Stimulated activated CD8-positive, alpha-beta memory T cell treated with anti-CD3 and anti-CD28 coated beads, Interleukin-4, amount 100 ng/mL, for 1 hour (primary cell): ENCODE measurements at places on chromosomes 12 and 14.

DNA sequence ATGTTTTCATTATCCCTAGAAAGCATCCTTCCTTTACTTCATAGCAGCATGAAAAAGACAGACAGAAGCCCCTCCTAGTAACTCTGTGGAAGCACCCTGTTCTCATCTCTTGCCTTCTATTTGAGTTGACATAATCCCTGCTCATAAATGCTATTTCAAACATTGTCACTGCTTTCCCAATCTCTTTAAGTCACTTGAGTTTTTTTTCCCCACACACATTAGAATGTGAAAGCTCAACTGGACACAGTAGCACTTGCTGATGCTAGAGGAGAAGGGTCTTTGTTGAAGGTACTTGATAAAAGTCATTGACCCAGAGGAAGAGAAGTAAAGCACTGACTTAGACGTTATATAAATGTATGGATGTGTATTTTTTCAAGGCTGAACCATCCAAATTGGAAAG lies 3.0 kb downstream of the E2F7 start:
- no peak for DNase-seq

GRCh38 chr12:42240131-42240750 lies 2.2 kb upstream of the YAF2 start:
- DNase-seq = no peak

DNA sequence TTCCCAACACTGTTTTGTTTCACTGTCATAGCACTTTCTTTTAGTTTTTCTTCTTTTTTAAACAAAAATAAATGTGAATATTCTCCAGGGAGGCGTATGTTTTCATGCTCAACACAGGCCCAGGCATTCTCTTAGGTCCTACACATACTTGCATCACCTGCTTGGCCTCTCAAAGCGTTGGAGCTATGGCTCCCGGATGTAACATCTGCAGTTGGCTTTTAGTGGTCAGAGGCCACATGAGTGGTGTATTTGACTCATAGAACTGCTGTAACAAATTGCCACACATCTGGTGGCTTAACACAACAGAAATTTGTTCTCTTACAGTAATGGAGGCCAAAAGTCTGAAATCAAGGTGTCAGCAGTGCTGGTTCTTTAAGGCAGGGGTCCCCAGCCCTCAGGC lies 44.6 kb upstream of the VRK1 start:
- DNase-seq = no peak

DNA sequence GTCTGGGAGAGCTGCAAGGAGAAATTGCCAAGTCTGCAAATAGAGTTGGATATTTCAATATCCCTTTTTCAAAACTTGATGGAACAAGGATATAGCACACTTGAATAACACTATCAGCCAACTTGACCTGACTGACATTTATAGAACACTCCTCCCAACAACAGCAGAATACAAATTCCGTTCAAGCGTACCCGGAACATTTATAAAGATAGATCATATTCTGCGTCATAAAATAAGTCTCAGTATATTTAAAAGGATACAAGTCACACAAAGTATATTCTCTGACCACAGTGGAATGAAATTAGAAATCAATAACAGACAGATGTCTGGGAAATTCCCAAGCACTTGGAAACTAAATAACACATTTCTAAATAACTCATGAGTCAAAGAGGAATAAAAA lies 29.0 kb upstream of the MEG3 start:
- no peak for DNase-seq
